CD8-positive, alpha-beta memory T cell (primary cell): ENCODE measurements at places on chromosomes 5 and 9.

DNA sequence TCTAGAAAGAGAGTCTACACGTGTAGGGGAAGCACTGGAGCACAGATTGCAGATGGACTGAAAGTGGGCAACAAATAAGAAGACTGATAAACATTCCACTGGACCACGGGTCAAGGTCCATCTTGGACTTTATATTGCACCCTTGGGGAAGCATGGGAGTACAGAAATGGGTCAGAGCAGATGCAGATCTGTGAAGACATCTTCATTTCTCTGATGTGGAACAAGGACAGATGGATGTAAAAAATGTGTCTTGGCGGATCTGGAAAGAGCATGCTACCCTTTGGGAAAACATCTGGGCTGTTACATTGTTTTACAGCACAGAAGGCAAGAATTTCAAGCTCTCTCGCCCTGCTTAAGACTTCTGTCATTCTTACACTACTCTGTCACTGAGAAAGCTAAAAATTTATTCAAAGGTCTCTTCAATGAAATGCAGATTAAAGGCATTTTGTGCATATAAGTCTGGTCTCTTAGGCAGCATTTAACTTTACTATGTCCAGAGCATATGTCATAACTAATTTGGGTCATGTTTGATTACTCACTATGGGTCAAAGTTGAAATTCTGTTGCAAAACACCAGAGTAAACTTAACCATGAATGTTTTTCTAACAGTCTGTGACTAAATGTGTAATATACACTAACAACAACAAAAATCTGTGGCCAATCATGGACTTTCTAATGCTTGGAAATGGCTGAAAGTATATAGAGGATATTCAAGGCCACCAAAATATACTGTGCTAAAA, 756.4 kb upstream of the DMAC1 start:
- no peak for DNase-seq

DNA sequence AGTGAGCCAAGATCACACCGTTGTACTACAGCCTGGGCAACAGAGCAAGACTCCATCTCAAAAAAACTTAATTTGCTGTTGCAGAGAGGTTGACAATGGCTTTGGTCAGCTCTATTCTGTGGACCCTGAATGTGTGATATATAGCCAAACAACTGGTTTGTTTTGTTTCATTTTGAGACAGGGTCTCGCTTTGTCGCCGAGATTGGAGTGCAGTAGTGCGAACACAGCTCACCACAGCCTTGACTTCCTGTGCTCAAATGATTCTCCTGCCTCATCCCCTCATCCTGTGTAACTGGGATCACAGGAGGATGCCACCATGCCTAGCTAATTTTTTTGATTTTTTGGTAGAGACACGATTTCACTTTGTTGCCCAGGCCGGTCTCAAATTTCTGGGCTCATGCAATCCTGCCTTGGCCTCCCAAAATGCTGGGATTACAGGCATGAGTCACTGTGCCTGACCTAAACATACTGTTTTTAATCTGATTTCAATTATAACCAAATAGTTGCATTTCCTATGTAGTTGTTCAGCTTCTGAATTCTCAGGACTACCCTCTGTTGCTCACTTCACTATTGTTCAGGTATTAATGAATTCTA, 9.8 kb downstream of the RNF183 start:
- DNase-seq = no peak

DNA sequence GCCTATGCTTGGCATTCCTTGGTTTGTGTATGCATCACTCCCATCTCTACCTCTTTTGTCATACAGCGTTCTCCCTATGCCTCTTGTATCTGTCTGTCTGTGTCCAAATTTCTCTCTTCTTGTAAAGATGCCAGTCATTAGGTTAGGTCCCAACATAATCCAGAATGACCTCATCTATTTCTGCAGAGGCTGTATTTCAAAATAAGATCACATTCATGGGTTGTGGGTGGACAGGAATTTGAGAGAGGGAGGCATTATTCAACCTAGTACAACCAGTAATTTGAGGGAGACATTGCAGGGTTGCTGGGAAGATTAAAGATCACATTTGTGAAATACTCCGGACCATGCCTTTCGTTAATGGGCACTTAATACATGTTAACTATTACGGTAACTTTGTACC, 155.0 kb downstream of the MAN2A1 start:
- DNase-seq = no peak

GRCh38 chr9:98654247-98654646, 54.5 kb downstream of the GABBR2 start:
- DNase-seq = no peak

GRCh38 chr9:109792951-109793546, 13.1 kb downstream of the PALM2AKAP2 start:
- no peak for DNase-seq

- no peak for DNase-seq
Measured at GRCh38 chr9:89996116-89996515, 391.3 kb downstream of the GADD45G start.

GRCh38 chr5:137142346-137142745, 356.8 kb downstream of the SPOCK1 start:
- no peak for DNase-seq

DNA sequence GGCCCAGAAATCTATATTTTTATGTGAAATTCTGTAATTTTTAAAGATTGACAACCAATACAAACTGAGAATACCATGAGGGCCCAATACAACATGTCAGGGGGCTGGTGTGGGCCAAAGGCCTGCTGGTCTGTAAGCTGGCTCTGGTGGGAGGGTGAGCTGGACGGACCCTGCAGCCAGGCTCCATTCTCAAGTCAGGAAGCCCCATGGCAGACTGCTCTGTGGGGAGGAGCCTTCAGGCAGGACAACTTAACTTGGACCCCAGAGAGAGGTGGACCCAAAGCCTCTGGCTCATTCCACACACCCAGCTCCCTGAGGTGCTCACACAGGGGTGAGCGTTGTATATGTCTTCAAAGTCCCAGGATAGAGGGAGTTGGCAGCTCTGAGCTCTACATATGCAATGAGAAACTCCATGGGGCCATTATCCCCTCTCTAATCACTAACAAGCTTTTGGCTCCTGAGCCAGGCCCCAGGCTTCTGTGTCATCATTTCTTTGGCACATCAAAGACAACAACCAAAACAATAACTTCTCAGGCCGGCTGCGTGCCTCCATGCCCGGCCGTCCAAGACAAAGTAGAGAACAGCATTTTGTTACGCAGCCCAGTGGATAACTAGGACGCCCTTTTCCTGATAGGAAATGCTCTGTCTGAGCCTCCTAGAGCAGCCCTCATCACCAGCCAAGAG, 6.4 kb downstream of the SEPTIN8 start:
- DNase-seq = no peak

GRCh38 chr9:101201630-101202029, 173.1 kb downstream of the PLPPR1 start:
- no peak for DNase-seq

DNA sequence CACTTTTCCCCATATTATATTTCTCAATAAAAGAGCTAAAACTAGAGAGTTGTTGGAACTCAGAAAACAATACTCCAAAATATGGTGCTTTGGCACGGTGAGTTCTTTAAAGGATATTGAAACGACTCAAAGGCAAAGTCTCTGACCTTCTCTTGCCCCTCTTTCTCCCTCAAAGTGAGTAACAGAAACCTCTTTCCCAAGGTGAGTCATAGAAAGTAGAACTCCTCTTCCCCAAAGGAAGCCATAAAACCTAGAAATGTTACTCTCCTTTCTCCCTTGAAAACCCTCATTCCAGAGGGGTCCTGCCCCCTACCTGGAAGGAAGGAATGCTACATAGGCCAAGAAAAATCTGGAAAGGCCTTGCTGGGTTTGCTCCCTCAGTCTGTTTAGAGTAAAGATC, 47.5 kb downstream of the RAPGEF6 start:
- no peak for DNase-seq

DNA sequence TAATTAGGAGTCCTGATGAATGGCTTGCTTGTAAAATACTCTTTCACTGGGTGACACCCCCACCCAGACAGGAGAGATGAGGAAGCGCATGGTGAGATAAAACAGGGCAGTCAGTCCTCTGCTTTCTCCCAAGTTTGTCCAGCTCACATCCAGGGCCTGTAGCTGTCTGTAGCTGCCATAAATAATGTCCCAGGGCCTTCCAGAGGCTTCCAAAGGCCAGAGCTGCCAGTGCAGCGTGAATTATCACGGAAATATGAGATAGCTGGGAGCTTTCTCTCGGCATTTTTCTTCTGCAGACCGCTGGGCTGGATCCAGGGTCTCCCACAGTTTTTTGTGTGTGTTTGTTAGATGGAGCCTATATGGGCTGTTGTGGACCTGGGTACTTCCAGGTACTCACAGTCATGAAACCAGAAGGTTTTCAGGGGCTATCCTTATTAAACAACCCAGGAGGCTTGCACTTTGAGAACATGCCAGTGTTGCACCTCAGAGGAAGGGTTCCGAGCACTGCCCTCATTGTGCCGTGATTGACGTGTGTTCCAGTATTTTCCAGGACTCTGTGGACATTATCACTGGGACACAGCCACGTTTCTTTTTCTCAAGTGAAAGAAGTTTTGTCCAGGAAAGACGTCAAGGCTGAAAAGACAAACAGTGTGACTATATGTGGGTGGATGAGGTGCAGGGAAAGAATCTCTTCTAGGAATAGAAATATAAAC, 117.5 kb downstream of the FGF1 start:
- DNase-seq = no peak

GRCh38 chr9:132027752-132028663, 51.7 kb downstream of the MED27 start:
- DNase-seq = no peak

GRCh38 chr5:138508958-138509357, 34.1 kb downstream of the ETF1 start:
- no peak for DNase-seq

- no peak for DNase-seq
Measured at GRCh38 chr5:123875561-123876275, 363.7 kb downstream of the CSNK1G3 start.

GRCh38 chr9:109907400-109907799, 127.4 kb downstream of the PALM2AKAP2 start:
- DNase-seq = no peak
